Ureter (tissue), 1 donor: ENCODE measurements at places on chromosomes 4 and X. TPM values are rescaled to one million over a fixed set of nuclear protein-coding genes. Genes with fewer than 3 reads are reported as not detected.

- no peak for DNase-seq
These were observed 4.0 kb upstream of the ZNF518B start for GRCh38 chr4:10461091-10461849.

GRCh38 chr4:89344571-89344970, 37.0 kb upstream of the GPRIN3 start:
- no peak for DNase-seq

DNA sequence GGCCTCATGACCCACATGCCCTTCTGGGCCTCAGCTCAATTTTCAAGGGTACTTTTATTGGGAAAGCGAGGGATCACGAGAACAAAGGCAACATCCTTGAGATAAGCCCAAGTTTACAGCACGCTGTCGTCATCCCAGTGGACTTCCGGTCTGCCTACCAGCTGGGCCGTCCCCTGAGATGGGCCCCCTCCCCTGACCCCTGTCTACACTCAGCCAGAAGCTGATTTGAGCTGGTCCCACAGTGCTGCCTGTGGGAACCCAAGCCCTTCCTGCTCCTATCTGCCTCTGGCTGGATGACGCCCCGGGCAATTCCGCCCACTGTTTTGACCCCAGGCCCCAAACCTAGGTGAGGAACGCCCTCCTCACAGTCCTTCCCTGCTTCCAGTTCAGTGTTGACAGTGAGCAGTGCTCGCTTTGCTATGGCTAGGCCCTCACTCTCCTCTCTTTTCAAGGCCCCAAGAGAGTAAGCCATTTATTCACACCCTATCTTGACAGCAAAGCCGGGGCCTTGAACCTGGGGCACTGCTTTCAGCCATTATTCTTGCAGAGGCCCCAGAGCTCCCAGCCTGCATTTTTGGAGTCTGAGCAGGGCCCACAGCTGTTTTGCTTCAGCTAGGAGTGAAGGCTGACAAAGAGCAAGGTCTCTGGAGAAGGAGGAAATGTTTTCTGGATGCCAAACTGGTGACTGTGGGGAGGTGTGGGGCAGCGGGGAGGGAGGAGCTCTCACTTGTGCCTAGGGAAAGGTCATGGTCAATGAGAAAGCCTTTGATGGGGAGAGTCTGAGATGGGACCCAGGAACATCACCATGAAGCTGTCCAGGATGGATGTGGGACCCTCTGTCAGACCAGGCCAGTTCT, 164.6 kb upstream of the BCOR start:
- no peak for DNase-seq

DNA sequence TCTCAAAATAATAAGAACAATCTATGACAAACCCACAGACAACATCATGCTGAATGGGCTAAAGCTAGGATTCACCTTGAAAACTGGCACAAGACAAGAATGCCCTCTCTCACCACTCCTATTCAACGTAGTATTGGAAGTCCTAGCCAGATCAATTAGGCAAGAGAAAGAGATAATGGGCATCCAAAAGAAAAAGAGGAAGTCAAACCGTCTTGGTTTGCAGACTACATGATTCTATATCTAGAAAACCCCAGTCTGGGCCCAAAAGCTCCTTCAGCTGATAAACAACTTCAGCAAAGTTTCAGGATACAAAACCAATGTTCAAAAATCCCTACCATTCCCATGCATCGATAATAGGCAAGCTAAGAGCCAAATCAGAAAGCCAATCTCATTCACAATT, 59.0 kb downstream of the CHM start:
- no peak for DNase-seq

DNA sequence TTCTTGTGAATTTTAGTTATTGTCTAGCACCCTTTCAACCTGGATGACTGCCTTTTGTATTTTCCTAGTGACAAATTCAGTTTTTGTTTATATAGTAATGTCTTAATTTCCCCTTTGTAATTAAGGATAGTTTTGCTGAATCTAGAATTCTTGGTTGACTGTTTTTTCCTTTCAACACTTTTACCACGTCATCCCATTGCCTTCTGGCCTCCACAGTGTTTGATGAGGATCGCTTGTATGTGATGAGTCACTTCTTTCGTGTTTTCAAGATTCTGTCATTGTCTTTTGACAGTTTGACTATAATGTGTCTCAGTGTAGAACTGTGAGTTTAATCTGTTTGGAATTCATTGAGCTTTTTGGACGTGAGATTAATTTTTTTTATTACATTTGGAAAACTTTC, 30.1 kb downstream of the KDM6A start:
- DNase-seq = no peak

DNA sequence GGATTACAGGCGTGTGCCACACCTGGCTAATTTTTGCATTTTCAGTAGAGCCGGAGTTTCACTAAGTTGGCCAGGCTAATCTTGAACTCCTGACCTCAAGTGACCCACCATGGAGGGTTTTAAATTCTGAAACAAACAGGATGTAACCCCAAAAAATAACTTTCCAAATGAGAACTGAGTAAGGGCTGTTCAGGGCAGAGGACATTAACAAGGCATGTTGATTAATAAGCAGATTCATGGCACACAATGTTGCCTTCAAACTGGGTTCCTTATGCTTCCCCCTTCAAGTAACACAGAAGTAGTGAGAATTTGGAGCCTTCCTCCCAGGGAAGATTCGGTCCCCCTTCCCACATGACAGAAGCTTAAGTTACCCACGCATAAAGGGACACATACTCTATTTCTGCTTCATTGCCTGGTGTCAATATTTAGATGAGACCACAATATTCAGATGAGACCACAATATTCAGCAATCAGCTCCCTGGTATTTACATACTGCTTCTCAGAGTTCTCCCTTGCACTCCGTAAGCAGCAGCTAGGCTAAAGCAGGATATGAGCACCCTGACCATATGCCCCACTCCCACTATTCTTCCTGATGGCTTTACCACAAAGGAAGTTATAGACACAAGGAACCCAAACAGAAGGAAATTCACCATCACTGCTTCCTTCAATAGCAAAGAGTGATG, 21.4 kb downstream of the GRSF1 start:
- DNase-seq = no peak

- no peak for DNase-seq
These were observed 34.8 kb downstream of the CCNQ start for GRCh38 chrX:153564047-153564606.

GRCh38 chr4:1009542-1010394, 1.7 kb upstream of the FGFRL1 start:
- peak; percentile 70 for DNase-seq

DNA sequence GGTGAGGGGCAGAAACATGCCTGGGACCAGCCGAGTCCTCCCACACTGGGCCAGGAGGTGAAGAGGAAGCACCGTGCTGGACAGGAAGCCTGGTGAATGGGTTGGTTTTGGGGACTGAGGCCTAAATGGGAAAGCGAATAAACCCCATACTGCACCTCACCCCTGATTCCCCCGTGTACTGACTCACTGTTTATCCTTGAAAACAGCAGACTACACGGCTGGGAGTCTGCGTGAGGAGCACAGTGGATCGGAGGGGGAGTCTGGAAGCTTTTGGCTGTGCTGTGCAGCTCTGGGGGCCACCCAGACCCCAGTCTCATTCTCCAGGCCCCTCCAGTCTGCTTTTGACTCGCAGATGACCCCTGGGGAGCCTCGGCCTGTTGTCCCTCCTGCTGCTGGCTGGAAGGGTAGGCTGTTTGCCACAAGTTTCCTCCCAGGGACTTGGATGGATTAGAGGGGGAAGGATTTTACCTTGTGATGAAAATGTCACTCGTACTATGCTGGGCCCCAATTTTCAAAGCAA, 90.0 kb downstream of the PSAPL1 start:
- no peak for DNase-seq

GRCh38 chr4:188532751-188533150, 393.5 kb downstream of the TRIML1 start:
- no peak for DNase-seq

- DNase-seq = no peak
These were observed 19.4 kb downstream of the TAPT1 start for GRCh38 chr4:16206848-16207247.

GRCh38 chr4:155609455-155610059, 57.1 kb upstream of the GUCY1A1 start:
- DNase-seq = no peak

GRCh38 chr4:165207016-165207430, 338 bp upstream of the KLHL2 start:
- DNase-seq = no peak

DNA sequence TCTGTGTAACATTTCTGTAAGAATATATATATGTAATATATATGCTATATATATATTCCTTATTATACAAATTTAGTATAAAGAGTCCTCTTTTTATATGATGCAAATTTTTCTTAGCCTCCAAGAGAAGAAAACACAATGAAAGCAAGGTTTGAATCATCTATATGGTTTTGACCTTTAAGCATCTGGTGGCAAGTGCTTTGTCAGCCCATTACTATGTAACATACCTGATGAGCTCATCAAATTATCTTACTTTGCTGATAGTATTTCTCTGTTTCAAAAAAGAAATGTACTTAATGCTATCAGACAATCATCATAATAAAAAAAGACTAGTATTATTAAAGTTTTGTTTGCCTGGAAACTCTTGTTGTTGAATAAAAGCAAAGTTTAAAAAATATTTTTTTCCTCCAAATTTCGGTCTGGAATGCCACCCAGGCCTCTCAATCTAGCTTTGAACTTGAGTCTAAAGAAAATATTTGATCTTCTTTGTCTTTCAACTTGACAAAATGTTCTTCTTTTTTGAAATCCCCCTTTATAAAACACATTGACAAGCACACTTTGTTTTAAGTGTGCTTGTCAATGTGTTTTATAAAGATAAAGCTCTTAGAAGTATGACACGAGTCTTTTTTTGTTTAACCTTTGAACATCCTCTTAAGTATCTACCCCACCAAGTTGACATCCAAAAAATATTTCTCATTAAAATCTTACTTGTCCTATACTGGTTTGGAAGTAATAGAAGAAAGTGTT, 26.2 kb downstream of the ZNF330 start:
- no peak for DNase-seq

DNA sequence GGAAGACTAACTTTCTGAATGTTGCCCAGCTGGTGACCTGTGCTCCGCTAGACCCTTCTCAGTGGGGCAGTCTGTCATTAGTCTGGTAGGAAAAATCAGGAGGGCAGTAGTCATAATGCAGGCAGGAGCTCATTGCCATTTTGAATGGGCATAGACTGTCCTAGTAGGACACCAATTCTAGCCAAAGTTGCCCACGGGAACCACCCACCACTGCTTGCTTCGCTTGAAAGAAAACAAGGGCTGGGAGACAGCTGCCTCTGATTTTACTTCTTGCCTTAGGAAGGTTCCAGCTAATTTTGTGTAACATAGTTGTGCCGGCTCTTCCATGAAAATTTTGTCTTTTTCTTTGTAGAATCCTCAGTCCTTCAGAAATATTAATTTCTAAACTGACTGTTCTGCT, 23.3 kb downstream of the HOPX start:
- DNase-seq = no peak

- DNase-seq = peak; percentile 46
These were observed at the start of gene SPINK2 for GRCh38 chr4:56821381-56822243. SPINK2 (minus strand) TSS chr4:56821701; CDS start chr4:56821662, 39 bp downstream.

- DNase-seq = no peak
These were observed 29.3 kb downstream of the DYNLT3 start for GRCh38 chrX:37818031-37818430.

GRCh38 chr4:114146947-114147618, 167.6 kb upstream of the ARSJ start:
- no peak for DNase-seq

DNA sequence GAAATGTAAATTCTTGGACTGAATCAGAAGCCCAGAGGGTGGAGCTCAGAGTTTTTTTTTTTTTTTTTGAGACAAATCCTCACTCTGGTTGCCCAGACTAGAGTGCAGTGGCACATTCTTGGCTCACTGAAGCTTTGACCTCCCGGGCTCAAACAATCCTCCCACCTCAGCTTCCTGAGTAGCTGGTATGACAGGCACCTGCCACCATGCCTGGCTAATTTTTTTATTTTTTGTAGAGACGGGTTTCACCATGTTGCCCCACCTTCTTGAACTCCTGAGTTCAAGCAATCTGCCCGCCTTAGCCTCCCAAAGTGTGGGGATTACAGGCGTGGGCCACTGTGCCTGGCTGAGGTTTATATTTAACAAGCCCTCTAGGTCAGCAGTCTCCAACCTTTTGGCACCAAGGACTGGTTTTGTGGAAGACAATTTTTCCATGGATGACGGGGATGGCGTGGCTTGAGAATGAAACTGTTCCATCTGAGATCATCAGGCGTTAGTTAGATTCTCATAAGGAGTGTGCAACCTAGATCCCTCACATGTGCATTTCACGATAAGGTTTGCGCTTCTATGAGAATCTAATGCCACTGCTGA, 76.7 kb downstream of the FHIP1A start:
- DNase-seq = no peak

- DNase-seq = no peak
These were observed 1.3 kb downstream of the NEXMIF start for GRCh38 chrX:74923942-74924448.

DNA sequence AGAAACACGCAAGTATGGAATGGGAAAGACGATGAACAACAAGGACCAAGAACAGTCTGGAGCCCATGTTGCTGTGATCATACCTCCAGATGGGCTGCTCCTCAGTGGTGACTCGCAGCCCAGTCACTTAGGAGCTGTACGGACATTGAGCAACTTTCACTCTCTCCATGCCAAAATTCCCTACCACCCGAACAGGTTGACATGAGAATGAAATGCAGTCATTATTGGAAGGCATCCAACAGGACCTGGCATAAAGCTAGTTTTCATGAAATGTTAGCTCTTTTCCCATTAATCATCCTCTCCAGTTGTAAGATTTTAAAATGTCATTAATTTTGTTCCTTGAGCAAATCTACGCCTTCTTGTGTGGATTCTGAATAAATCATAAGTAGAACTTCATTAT, 82.7 kb upstream of the GPM6B start:
- no peak for DNase-seq

DNA sequence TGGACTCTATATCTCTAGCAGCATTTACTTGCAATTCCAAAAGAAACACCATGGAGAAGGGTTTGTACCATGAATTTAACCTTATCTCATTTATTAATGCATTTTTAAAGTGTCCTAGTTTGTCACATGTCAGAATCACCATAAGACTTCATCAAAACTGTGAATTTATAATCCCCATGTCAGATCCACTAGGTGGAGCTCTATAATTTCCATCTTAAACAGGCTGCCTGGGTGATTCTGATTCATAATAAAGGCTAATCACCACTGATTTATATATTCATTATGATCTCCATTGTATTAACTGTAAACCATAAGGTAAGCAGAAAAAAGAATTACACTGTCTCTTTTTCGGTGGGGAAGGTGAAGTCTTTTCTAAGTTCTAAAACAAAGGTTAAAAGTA, 4.0 kb downstream of the TCEAL2 start:
- no peak for DNase-seq

- DNase-seq = peak; percentile 50
These were observed 76.3 kb downstream of the SYNPO2 start for GRCh38 chr4:118964891-118965411.

- DNase-seq = no peak
These were observed 65.7 kb upstream of the CITED1 start for GRCh38 chrX:72371405-72371804.

HTN3 gene
- not detected for total RNA-seq

GAGE12H gene
- total RNA-seq = not detected

POU3F4 gene
- total RNA-seq = not detected

DRP2 gene
- 2.1 TPM for total RNA-seq

MAGEA8 gene
- not detected for total RNA-seq

WDR17 gene
- total RNA-seq = 5.5 TPM

TBCK gene
- total RNA-seq = 64.5 TPM

VCX3B gene
- not detected for total RNA-seq

TLR2 gene
- total RNA-seq = 13.9 TPM

AKAP14 gene
- not detected for total RNA-seq
